ENCODE measurements at places on chromosomes 1 and 21.

- DNase-seq: no peak
Measured at GRCh38 chr1:64545118-64545843, 75.4 kb downstream of the CACHD1 start.

- peak; percentile 99 for DNase-seq
Measured at GRCh38 chr21:43585924-43586413, 73.3 kb downstream of the HSF2BP start.

- DNase-seq: no peak
Measured at GRCh38 chr1:240555524-240555923, 56.4 kb downstream of the GREM2 start.

- no peak for DNase-seq
Measured at GRCh38 chr1:85624361-85624760, 43.8 kb downstream of the CCN1 start.

GRCh38 chr1:44089371-44090048 is 29.1 kb upstream of the KLF17 start:
- DNase-seq: no peak

DNA sequence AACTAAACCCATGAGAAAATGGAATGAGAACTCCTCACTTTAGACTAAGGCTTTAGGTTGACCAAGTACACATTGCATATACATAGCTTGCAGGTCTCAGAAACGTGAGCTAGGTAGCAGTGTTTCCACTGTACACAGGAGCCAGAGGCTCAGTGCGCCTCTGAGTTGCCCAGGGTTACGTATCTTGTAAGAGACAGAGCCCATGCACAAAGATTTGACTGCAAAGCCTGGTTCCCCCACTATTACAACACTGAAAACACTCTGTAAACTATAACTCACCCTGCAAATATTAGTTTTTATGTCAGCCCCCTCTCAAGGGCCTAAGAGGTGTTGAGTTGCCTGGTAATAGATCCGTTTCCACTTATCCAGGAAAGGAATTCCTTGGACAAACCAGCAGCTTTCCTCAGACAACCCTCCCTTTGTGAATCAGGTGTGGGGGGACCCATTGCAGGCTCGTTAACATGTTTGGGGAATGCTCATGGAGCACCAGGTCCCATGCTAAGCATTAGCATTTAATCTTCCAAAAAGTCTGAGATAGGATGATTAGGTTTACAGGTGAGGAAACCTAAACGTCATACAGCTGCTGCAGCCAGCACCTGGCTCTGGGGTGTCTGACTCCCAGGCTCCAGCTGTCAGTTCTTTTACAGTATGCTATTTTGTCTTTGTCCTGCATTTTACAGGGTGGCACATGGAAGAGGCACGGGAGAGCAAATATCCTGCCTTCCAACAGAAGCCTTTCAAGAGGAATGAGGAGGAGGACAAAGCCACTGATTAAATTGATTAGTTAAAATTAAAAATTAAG is 25.7 kb downstream of the TENT5C start:
- no peak for DNase-seq

GRCh38 chr1:156571261-156571852 is 1.0 kb downstream of the IQGAP3 start:
- DNase-seq: peak; percentile 36

DNA sequence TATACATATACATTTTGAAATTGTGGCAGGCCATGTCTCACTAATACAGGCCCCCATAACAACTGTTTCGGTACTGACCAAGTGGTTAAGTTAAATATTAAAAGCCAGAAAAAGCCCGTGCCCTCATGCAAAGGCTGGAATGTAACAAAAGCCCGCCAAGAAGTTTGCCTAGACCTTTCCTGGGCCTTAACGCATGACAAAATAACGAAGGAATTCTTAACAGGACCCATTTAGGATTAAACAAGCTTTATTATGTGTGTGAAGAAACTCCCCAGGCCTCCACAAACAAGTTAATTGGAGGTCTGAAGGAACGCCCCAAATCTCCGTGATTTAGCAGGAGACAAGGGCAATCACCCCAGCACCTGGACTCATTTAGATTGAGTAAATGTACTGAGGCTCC is 42.4 kb downstream of the TNFSF4 start:
- no peak for DNase-seq

GRCh38 chr1:35553851-35554250 is 3.4 kb downstream of the KIAA0319L start:
- DNase-seq: no peak

GRCh38 chr21:38611277-38611676 is 113.0 kb upstream of the ERG start:
- DNase-seq: no peak

GRCh38 chr1:43349594-43350306 is 9.0 kb upstream of the CDC20 start:
- DNase-seq: no peak

GRCh38 chr1:64898107-64898861 is 68.1 kb downstream of the JAK1 start:
- DNase-seq: peak; percentile 96

- peak; percentile 79 for DNase-seq
Measured at GRCh38 chr1:246214708-246215509, 292.2 kb downstream of the SMYD3 start.

DNA sequence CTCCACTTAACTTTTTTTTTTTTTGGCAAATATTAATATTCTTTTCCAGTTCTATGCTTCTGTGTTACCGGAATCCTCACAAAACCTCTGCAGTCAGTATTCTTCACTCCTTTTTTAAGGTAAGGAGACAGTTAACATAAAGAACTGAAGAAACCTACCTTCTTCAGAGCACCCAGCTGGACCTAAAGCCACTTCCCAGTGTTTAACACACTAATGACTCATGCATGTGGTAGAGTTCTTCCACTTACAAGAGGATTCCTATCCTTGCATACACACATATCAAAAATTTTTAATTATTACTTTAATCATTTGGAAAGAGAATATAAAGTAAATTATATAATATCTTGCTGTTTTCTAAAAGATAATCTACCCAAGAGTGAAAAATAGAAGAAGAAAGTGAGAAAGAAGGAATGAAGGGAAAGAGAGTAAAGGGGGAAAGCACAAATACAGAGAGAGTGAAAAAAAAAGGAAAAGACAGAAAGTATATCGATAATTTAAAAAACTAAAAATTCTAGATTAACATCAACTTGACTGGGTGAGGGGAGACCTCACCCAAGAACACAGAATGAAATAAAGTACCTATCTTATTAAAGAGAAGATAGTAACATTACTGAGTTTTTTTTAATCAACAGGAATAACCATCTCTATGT is 54.9 kb downstream of the ENAH start:
- no peak for DNase-seq

DNA sequence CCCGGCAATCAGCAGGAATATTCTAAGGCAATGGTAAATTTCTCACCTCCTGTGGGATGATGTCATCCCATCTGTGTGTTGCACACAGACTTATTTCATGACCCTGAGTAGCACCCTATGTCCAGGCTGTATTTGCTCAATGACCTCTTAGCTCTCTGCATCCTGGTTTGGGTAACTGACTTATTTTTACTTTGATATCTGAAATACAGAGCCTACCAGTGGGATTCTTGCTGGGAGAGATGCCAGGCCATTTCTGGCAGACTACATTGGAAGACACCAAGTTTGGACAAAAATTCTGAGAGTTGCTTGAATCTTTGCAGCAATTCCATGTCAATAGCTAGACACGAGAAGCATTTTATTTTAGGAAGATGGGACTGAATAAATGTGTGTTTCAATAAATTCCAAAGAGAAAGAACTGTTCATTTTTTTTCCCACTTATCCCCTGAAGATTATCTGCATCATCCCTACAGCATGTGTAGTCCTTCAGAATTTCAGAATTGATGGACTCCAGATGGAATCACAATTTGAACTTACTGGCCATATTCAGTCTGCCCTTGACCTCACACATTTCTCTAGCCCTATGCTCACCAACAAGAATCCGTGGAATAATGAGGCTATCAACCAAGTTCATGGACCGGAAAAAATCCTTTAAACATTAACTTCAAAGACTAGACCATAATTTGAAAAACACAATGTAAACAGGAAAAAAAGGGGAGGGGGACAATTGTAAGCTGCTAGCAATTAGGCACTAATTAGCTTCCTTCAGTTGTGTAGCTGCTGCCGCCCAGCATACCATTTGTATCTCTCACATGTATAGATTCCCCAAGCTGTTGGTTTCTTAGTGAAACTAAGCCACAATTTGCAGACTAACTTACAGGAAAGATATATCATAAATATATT is 226.5 kb downstream of the HMCN1 start:
- no peak for DNase-seq

DNA sequence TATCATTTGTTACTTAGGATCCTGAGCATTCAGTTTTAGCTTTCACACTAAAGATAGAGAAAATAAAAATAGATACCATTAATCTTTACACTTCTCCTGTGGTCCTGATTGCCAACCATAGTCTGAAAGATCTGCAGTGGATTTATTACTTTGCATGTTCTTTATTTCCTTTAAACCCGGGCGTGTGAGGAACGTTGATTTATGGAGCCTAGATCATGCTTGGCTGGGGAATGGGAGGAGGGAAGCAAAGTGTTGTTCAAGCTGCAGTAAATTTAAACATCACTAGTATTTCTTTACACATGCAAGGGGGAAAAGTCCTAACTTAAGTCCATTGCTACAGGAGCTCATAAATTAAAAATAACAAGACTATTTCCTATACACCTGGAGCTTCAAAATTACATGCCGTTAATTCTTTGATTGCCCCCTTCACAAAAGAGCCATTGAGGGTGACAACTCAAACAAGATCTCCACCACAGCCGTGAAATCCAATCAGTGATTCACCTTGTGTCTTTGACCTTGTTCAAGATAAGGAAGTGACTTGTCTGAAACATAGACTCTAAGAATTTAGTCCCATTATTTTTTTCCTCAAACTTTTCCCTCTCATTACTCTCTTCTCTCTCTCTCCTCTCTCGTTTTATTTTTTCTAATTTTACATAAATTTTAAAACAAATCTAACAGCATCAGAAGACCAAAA is 282.7 kb downstream of the KIF26B start:
- DNase-seq: no peak

GRCh38 chr21:28066076-28066475 is 926.6 kb downstream of the LTN1 start:
- no peak for DNase-seq

- DNase-seq: peak; percentile 12
Measured at GRCh38 chr1:37807220-37807554, 403 bp upstream of the C1orf122 start.

DNA sequence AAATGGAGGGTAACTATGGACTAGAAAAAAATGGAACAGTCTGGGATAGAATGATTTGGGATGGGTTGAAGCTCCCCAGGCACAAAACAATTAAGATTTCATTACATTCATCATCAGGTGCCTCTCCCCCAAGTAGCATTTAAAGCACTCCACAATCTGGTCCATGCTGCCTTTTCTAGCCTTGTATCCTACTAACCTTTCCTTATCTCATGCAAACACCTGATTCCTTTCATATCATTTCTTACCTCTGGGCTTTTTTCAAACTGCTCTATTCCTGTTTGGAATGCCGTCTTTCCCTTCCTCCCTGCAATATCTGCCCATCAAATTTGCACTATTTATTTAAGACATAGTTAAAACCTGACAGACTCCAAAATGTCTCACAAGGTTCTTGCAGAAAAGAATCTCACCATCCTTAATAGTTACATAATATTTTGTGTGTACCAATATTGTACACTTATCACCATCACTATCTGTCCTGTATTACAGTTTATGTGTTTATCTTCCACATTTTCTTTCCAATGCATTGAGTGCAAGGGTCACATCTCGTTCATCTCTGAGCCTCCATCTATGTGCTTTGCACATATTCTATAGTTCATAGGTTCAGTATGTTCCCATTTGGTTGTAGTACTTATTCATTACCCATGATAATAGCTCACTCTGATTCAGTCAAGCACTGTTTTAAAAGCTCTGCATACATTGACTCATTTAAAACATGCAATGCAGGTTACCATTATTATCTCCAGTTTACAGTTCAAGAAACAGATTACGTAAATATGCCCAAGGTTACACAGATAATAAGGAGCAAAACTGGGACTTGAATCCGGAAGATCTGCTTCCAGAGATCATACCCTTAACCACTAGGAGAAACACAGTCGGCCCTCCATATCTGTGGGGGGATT is 16.1 kb upstream of the SHCBP1L start:
- no peak for DNase-seq

GRCh38 chr1:7153464-7153863 is 368.2 kb downstream of the CAMTA1 start:
- DNase-seq: no peak

- DNase-seq: no peak
Measured at GRCh38 chr1:221998781-221999180, 256.9 kb upstream of the DUSP10 start.

GRCh38 chr1:63829349-63830327 is 55.8 kb downstream of the ROR1 start:
- no peak for DNase-seq

DNA sequence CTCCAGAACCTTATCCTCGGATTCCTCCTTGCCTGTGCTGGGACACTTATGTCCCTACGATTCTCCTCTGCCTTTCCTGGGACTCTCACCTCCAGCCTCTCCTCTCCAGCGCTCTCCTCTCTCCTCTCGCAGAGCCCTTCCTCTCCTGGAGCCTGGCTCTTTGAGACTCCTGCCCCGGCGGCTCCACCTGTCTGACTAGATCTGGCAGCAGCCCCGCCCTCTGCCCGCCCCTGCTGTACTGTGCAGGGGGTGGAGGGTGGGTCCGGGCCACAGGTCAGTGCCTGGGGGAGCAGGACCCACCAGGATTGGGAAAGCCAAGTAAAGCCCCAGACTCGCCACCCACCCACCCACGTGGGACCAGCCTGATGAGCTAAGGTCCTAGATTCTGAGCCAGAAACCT is 1.6 kb downstream of the ELOVL1 start:
- no peak for DNase-seq

- DNase-seq: no peak
Measured at GRCh38 chr1:29270929-29271521, 34.7 kb downstream of the PTPRU start.

DNA sequence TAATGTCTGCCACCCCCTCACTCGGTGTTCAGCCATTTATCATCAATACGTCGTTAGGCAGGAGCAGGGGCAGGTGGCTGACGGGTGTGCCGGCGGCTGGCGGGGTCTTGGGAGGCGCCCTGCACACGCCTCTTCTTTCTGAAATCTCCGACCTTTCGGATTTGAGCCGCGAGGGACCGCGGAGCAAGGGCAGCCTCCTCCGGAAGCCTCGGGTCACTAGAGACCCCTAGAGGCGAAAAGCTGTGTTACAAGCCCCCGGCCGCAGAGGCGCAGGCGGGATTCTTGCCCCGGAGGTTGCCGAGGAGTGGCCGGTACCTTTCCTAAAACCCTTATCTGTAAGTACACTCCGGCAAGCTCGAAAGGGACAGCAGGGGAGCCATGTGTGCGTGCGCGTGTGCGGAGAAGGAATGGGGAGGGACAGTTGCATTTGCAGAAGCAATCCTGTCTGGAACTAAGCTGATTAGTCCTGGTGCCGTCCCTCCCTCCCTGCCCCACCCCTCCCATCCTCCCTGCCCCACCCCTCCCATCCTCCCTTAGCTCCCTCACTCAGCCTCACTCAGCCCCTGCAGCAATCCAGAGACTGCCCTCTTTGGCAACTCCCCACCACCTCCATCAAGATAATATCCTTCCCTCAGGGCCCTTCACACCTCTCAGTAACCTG is 11.0 kb downstream of the BRINP2 start:
- DNase-seq: peak; percentile 30

GRCh38 chr1:27536010-27536757 is 46.2 kb upstream of the WASF2 start:
- no peak for DNase-seq

- no peak for DNase-seq
Measured at GRCh38 chr21:41459884-41460534, 34.0 kb downstream of the MX1 start.
